ENCODE measurements at places on chromosomes 2 and 18.
A peak's percentile ranks its signal among the peaks of the same experiment; 100 is the strongest.

GRCh38 chr2:144510294-144510991, 9.5 kb downstream of the ZEB2 start:
- no peak for DNase-seq

- no peak for DNase-seq
These were observed 127.4 kb downstream of the CACNB4 start for GRCh38 chr2:151971301-151972051.

DNA sequence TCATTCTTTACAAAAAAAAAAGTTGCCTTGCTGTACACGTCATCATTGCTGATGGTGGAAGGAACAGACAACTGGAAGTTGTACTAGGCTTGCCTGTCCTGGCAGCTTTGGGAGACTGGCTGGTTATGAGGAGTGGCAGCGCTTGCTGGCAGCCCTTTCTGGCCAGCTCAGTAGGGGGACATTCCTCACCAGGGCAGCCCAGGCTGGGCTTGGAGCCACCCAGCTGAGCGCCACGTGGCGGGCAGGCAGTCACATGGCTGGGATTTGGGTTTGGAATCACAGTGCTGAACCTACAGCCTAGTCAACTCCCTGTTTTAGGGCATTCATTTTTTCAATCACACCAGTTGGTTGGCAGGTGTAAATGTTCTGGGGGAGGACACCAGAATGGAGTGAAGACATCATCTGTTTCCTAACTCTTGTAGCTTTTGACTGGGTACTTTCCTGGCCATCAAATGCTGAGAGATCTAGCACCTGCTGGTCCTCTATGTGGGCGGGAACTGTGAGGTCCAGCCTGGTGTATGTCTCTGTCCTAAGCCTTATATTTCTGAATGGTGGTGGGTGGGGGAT, 139.3 kb downstream of the SETBP1 start:
- no peak for DNase-seq

GRCh38 chr2:128738446-128739110, 419.9 kb upstream of the HS6ST1 start:
- no peak for DNase-seq

- DNase-seq, result no peak
These were observed 19.8 kb downstream of the SMIM21 start for GRCh38 chr18:75407468-75408437.

DNA sequence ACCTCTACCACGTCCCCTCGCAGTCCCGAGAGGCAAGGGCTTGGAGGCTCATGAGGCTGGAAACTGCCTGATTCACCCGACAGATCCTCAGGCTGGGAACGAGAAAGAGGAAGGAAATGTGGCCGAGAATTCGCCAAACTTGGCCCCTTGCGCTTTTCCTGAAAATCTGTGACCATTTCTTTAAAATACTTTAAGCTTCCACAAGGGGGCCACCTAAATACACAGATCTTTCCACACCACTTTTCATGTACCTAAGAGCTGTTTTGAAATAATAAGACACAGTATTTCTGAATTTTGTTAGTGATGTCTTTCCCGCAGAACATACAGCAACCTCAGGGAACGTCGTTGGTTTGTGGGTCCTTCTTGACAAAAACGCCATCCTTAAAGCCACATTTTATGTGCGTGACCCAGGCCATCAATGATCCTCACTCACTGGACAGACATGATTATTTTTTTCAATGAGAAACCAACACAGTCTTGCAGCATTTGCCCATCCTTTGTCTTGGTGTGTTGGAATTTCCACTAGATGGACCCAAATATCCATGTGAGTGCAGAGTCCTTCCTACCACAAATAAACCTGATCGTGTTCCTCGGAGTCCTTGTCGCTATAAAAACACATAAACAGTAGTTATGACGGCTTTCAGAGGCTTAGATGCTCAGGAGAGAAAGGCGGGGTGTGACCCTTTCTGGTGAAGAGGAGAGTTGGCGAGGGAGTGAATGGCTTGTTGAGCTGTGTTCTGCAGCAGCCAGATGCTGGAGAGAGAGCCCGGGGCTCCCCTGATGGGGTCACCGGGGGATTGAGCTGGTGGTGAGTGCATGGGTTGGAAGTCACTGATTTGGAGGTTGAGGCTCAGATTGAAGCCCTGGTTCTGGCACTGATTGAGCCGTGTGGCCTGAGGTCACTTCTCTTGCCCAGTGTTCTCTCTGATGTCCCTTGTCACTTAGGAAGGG, 25.0 kb downstream of the DCDC2C start:
- DNase-seq, result peak; percentile 14

DNA sequence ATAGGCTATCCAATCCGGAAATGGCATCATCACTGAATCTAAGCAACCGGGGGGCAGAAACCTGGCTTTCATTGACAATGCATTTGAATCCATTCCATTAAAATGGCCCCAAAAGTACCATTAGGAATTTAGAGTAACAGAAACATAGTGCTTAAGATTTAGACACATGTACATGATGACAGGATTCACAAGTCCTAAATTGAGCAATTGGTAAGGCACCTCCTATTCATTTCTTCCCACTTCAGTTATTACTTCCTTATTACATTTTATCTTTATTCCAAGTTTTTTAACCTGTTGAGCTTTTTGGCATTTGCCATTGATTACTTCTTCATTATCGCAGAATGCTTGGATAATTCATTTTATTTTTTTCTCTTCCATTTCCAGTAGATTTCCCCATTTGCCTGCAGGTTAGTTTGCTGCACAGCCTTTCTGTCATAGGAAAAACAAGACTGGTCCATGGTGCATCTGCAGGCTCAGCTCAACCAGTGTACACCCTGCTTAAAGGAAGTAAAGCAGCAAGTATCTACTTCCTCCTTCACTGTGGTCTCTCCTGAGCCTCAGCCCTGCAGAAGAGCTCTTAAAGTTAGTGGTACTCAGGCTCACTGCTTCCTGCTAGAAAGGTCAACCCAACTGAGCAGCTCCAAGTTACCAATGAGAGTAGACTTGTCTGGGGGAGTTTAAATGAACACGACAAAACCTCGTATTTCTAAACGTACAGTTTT, 89.2 kb downstream of the DOCK10 start:
- no peak for DNase-seq

DNA sequence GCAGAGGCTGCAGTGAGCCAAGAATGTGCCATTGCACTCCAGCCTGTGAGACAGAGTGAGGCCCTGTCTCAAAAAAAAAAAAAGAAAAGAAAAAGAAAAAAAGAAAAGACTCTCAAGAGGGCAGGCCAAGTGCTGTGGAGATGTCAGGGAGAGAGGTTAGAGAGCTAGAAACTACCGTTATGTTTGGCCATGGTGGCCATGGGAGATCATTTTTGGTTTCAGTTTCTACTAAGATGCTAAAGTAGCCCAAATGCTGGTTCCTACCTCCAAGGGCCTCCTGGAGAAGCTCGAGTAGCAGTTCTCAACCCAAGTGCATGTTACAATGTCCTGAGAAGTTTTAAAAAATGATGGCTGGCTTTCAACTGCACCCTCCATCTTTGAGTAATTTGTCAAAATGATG, 47.4 kb upstream of the TCF4 start:
- no peak for DNase-seq

- DNase-seq, result no peak
These were observed 460 bp upstream of the ZBTB7C start for GRCh38 chr18:48409591-48410094.

DNA sequence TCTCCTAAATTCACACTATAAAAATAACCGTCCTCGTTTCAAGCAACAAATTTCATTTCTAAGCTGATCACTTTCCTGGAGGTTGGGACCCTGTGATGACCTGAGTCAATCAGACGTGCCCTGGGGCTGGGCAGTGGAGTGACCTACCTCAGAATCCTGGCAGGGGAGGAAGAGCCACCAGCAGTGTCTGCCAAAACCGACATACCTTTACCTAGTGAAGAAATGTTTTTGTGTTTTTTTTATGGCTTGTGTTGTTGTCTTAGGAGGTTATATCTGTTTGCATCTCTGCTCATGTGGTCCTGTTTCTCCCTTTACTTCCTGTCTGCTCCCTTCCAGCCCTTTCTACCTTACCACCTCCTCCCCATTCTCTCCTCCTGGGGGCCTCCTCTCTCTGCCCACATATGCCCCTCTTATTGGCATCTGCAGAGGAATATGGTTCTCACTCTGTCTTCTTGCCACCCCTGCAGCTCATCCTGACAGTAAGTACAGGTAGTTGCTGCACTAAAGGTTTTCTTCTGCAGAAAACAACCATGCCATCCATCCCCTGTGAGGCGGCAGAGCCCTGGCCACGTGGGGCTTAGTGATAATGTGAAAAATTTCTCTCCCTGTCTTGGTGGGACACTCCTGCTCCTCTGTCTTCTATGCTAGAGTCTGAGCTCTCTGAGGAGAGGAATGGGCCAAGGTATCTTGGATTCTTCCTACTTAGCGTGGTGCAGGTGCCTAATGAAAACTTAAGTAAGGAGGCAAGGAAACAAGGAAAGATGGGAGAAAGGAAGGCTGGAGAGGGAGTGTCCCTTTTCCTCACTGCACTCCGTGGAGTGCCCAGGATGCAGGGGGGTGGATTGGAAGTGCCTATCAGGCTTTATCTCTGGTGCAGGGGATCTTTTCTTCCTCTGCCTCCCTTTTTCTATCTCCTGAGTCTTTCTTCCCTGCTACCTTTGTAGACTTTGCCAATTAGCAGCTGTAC, 15.4 kb downstream of the ACOXL start:
- no peak for DNase-seq

- DNase-seq, result no peak
These were observed 105.6 kb upstream of the NDUFV2 start for GRCh38 chr18:8996771-8997432.

DNA sequence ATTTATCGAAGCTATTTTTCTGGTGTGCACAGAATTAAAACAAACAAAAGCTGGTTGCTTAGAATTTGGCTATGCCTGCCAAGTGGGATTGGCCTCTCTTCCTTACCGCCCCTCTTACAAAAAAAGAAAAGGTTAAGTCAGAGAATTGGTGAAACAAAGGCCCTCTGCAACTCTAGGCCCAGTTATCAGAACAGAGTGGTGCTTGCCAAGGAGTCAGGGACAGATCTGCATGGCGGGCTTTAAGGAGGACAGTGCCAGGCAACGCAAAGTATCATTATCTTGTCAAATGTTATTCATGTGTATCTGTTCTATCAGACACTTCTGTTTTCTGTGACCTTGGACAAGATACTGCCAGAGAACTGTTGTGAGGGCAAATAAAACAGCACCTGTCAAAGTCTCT, 78.3 kb downstream of the TGIF1 start:
- no peak for DNase-seq

DNA sequence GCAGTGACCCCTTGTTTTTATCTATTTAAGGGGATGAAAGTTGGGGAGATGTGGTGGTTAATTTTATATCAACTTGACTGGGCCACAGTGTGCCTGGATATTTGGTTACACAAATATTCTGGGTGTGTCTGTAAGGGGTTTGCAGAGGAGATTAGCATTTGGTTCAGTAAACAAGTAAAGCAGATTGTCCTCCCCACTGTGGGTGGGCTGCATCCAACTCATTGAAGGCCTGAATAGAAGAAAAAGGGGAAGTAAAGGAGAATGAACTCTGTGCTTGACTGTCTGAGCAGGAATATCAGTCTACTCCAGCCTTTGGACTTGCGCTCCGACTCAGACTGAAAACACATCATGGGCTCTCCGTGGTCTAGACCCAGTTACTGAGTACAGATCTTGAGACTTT, 80.9 kb downstream of the GCA start:
- no peak for DNase-seq

DNA sequence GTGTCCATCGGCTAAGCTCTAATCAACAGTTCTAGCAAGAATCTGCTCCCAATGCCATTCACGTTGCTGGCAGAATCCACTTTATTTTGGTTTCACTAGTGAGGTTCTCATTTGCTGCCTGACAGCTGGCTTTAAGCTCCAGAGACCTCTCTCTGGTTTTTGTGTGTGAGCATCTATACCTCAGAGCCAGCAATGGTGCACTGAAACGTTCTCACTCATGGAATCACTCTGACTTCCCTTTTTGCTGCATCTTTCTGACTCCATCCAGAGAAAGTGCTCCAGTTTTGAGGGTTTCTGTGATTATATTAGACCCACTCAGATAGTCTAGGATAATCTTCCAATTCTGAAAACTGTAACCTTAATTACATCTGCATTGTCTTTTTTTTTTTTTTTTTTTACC, 596.6 kb downstream of the RNF144A start:
- DNase-seq, result no peak

DNA sequence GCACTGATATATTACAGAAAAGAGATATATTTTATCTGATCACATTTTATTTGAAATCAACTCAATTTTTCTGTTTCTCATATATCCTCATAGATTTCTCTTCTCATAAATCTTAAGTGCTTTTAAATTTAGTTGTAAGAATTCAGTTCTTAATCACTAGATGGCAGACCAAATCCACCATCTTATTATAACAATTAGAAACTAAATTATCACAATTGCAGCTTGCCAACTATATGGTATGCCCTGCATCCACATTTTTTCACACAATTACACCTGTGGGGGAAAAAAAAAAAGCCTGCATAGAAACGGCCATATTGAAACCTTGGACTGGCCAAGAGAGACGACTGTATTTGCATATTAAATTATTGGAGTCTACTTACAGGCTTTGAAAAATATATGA, 64.4 kb downstream of the COL5A2 start:
- DNase-seq, result peak; percentile 43

Data from H4 (cell line).